Activated T-helper 2 cell treated with anti-CD3 and anti-CD28 coated beads, Interferon-gamma antibody, Interleukin-2, Interleukin-4, amounts not matched to agents 10 μg/mL and 5 μg/mL and 100 μg/mL, durations not matched to agents 14 hours and 24 hours and 36 hours (primary cell): ENCODE measurements at places on chromosomes 6 and 20. TPM values are rescaled to one million over a fixed set of nuclear protein-coding genes. Genes with fewer than 3 reads are reported as not detected.

The OR2B6 gene
- total RNA-seq: not detected in 2 replicates

The PAX1 gene
- total RNA-seq: not detected in 2 replicates

The IRF4 gene
- total RNA-seq: 1,053 and 1,062 TPM in 2 replicates

The PRKN gene
- 0.51 TPM in 1 of 2 replicates, not detected in the other for total RNA-seq

The RSPO4 gene
- total RNA-seq: not detected in 2 replicates

The VSX1 gene
- not detected in 2 replicates for total RNA-seq

The PTPRT gene
- total RNA-seq: not detected in 2 replicates

The C6orf15 gene
- not detected in 2 replicates for total RNA-seq

The MCHR2 gene
- not detected in 2 replicates for total RNA-seq

The NRN1 gene
- total RNA-seq: 0.71 and 0.75 TPM in 2 replicates

The FAXC gene
- 0.25 TPM in 1 of 2 replicates, not detected in the other for total RNA-seq

The RIPOR3 gene
- total RNA-seq: not detected in 2 replicates

The METTL24 gene
- not detected in 2 replicates for total RNA-seq
